ENCODE measurements at places on chromosomes 12 and 14.

- no peak for DNase-seq
Measured at GRCh38 chr12:59780605-59781135, 184.8 kb downstream of the SLC16A7 start.

DNA sequence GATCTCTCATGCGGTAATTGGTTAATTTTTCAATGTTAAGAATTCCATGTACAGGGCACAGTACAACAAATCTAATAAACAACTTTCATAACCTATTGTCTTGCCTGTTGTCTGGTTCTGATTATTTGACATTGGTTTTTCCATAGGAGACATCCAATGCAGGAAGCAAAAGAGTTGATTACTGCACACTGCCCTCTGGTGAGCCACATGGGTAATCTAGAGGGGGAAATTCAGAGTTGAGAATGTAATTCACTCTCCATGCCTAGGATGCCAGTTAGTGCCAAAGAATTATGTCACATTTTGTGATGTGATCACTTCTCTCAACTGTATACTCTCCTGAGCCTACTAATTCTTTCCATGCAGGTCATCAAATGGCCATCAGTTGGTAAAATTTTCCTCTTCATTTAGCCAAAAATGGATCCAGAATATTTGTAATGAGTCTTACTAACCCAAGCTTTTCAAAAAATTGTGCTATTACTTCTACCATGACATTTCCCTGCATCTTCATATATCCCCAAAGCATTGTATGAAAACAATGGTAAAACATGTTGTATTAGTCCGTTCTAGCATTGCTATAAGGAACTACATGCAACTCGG, 17.7 kb upstream of the CCDC91 start:
- DNase-seq = no peak

- DNase-seq = no peak
Measured at GRCh38 chr12:32868885-32869284, 27.7 kb downstream of the PKP2 start.

DNA sequence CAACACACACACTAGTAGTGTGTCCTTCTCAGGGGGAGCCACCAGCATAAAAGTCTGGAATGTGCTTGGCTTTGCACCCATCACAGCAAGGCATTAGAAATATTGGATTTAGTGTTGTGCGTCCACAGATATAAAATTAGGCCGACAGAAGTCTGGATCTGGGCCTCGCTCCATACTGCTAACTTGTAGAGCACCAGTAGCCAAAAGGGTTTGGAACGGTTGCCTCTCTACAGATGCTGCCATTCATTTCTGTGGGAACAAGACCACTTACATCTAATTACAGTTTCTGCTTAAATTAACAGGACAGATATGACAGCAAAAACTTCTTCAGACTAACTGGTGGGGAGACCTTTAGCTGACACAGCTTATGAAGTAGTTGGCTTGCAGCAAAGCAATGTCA, 94.2 kb downstream of the EXOC5 start:
- no peak for DNase-seq

DNA sequence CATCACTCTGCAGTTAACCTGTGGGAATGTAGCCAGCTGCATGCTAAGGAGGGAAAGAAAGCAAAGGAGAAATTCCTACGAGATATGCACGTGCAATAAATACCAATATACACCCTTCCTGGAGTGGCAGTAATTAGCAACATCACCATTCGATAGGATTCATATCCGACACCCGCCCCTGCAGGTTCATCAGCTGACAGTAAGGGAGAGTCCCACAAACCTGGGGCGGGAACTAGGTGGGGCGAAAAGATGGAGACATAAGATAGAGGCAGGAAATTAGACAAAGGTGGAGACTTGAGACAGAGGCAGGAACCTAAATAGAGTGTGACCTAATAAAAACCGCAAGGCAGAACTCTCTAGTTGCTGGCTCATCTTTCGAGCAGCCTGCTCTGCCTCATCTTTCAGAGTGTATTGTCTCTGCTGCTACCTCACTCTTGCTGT, 51.6 kb downstream of the PLEKHG3 start:
- peak; percentile 81 for DNase-seq

DNA sequence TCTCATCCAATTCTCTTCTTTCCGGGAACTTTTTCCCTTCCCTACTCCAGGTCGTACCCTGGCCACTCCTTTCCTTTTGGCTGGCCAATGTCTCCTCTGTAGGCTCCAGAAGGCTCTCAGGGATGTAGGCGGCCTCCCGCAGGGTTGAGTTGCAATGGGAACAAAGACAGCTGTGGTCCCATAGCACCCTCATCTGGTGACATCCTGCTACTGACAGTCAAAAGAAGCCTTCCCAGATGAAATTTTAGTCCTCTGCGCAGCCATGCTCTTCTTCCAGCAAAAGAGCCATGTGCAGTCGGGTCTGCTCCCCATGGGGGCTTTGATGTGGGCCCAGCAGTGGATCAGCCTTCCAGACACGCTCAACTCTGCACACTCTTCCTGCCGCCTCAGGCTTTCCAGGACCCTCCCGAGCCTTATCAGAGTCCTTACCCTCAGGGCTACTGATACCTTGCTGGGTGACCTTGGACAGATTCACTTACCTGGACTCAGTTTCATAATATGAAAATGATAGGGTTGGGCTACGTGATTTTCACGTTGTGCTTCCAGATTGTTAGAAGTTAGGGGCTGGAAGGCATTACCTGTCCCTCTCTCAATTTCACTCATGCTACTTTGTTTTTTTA, 5.5 kb upstream of the CELA1 start:
- peak; percentile 40 for DNase-seq

DNA sequence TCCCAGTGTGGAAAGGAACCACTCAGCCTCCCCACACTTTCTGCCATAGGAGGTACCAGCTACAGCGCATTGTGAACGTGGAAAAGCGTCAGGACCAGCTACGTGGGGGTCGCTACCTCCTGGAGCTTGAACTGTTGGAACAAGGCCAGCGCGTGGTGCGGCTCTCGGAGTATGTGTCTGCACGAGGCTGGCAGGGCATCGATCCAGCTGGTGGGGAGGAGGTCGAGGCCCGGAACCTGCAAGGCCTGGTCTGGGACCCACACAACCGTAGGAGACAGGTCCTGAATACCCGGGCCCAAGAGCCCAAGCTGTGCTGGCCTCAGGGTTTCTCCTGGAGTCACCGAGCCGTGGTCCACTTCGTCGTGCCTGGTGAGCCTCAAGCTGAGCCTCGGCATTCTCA, 96.8 kb downstream of the B4GALNT3 start:
- no peak for DNase-seq

- no peak for DNase-seq
Measured at GRCh38 chr14:43900173-43900655, 606.9 kb downstream of the FSCB start.

DNA sequence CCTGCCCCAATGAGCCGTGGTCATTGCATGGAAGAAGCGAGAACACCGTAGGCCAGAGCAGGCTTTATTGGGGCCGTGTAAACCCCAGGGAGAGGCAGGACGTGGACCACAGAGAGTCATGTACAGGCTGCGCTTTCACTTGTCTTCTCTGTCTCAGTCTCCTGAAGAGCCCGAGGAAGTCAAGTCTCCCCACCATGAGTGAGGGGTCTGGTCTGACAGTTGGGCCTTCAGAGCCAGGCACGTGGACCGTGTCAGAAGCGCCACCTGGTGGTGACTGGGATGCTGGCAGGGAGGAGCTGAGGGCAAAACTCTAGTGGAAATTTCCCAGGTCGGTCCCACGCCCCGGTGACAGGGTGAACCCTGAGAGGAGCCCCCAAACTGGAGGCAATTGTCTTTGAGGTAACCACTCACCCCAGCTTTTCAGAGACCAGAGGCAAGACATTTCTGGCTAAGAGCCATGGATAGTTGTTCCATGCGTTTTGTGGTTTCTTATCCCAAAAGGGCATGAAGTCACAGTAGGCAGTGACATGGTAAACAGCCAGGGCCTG, 17.4 kb downstream of the RPS6KL1 start:
- peak; percentile 66 for DNase-seq

DNA sequence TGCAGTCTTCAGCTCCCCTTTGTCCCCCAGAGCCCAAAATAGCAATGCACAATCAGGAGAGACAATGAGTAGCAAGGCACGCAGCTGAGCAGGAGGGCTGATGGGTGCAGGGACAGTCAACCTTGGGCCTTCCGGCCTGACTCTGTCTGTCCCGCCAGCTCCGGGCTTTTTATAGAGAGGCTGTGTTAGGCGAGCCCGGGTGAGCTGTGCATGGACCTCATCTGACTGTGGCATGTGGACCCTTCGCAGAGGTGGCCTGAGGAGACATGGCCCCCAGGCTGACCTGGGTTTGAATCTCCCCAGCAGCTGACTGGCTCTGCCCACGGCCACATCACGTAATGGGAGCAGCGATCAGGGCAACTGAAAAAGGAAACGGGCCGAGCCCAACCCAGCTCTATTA, 177.9 kb downstream of the TSPAN9 start:
- no peak for DNase-seq

DNA sequence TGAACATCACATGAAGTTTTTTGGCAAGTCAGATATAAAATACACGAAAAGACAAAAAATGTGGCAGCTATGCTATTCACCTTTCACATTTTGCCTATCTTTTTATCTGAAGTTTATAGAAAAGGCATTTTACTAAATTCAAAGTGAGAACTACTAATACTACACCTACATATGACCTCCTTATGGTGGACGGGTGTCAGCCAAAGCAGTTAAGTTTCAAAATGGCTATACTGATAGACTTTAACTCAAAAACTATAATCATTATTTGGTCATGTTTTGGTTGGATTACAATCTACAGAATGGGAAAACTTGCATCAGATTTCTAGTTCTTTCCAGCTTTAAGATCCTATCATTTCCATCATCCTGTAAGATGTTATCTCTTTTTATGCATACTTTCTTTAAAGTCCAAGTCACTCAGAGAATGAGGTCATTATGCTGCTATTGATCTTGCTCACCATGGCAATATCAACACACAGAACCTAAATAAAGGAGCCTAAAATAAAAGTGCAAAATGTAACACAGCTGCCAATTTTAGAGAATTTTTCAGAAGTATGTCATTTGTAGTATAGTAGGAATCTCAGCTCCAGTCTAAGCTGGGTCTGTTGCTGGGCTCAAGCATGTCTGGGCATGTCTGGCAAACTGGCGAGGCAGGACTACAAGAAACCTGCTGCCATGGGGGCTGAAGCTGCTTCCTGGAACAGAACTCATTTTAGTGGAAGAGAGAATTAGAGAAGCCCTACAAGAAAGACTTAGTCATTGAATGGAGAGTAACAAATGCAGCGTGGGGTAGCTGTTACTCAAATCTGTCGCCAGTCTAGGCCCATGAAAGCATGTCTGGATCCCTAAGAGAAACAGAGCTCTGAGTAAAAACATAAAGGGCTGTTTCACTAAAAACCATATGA, 7.6 kb upstream of the AEBP2 start:
- DNase-seq = no peak

- DNase-seq = no peak
Measured at GRCh38 chr12:96248136-96248931, 54.2 kb downstream of the ELK3 start.

- DNase-seq = no peak
Measured at GRCh38 chr12:2112401-2112800, 59.6 kb downstream of the CACNA1C start.

DNA sequence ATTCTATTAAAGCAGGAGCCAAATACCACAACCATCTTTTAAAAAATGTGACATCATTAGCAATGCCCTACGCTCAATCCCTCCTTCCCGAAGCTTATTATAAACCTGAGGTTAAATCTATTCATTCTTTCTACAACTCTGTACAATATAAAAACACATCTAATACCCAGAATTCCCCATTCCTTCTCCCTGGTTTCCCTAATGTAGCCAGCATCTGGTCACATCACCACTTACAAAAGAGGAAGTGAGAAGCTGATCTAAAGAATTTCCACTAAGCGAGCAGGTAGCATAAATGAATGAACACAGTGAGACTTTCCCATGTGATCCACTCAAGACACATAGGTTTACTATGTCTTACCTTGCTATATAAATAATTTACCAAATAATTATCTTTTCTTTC, 90.4 kb downstream of the LRP6 start:
- DNase-seq = no peak

- no peak for DNase-seq
Measured at GRCh38 chr12:4745249-4745648, 25.0 kb downstream of the GALNT8 start.

DNA sequence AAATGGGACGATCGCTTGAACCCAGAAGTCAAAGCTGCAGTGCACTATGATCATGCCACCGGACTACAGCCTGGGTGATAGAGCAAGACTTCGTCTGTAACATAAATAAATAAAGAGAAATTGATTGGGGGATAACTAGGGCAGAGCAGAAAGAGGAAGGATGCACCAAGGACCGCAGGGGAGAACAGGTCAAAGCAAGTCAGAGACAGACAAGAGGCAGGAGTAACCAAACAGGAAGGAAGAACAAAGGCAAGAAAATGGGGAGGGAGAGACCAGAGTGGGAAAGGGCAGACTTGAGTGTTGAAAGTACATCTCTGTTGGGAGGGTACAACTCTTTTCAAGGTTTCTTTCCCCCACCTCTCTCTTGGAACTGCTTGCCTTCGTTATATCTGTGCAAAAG, 50.8 kb upstream of the ELK3 start:
- DNase-seq = peak; percentile 22

DNA sequence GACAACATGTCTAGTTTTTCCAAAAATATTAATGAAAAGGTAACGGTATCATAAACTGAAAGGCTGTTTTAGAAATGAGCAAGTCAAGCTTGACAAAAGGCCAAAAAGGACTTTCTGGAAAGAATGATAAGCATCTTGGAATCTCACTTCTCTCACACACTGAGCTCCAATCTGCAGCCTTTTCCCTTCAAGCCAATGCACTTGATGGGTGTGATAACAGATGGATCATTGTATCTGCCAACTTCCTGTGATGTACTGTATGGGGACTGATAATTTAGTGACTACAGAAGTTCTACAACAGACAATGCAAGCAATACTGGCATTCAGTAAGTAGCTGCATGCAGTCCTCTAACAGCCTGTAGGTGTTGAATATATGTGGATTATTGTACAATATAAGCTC, 147.1 kb downstream of the MED13L start:
- DNase-seq = no peak

GRCh38 chr14:52268279-52269061, 972 bp downstream of the PTGDR start:
- DNase-seq = no peak

- peak; percentile 44 for DNase-seq
Measured at GRCh38 chr12:51823875-51824565, 24.5 kb downstream of the FIGNL2 start.

- no peak for DNase-seq
Measured at GRCh38 chr14:44941591-44941990, 20.2 kb downstream of the KLHL28 start.

- no peak for DNase-seq
Measured at GRCh38 chr14:66680216-66680615, 172.3 kb downstream of the GPHN start.

DNA sequence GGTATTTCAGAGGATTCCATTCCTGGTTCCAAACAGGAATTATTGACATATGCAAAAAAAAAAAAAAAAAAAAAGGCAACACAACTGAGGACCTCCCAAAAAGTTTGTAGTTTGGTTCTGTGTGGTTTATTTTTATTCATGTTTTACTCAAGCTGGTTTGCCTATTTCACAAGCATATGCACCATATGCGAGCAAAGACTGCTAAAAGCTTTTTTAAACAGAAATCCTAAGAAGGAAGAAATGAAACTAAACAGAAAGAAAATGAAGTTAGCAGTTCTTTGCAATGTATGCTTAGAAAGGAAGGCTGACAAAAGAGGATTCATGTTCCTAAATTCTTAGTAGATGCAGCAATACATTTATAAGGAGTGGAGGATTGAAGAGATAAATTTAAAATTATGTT, 487.6 kb upstream of the FLRT2 start:
- DNase-seq = no peak

- DNase-seq = no peak
Measured at GRCh38 chr14:32757568-32757967, 181.1 kb upstream of the NPAS3 start.

Measured in CD4-positive, alpha-beta T cell treated with Interleukin-6 at 100 ng/mL for 8 hours (primary cell).